Effector CD4-positive, alpha-beta T cell (primary cell): ENCODE measurements at places on chromosomes 4 and X.

DNA sequence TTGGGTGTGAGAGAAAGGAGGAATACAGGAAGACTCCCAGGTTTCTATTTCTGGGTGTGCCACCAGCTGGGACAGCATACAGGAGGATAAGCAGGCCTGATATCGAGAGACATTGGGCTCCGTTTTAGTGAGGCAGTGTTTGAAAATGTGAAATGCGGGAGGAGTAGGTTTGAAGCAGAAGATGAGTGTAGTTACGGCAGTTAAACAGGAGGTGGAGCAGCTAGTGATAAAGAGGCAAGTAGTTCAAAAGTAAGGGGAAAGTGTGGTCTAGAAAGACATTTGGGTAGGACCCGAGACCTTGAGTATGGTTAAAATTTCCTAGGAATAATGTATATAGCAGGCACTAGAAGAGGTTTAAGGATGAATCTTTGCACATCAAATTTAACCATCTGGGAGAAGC is 42.4 kb downstream of the DCUN1D4 start:
- no peak for DNase-seq

- no peak for DNase-seq
Measured at GRCh38 chr4:6362896-6363295, 93.2 kb downstream of the WFS1 start.

DNA sequence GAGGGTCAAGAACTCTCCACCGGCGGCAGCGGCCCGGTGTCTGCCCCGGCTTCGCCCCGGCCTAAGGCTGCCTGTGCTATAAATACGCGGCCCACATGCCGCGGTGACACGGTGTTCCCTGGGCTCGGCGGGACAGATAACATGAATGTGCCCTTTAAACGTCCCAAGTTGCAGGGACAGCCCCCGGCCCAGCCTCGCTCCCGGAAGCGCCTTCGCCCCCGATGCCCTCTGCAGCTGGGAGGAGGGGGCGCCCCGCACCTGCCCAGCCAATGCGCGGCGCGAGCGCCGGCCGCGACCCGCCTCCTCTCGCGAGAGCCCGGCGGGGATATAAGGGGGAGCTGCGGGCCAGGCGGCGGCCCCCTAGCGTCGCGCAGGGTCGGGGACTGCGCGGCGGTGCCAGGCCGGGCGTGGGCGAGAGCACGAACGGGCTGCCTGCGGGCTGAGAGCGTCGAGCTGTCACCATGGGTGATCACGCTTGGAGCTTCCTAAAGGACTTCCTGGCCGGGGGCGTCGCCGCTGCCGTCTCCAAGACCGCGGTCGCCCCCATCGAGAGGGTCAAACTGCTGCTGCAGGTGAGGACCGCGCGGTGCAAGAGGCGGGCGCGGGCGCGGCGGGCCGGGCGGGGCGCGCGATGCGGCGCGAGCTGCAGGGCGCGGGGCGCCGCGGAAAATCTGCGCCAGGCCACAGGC is at the start of gene SLC25A4:
SLC25A4 (plus strand) TSS at position 355 of the 689 bp plus-strand sequence; CDS start at position 462, 107 bp downstream.
- DNase-seq, result peak; percentile 76

GRCh38 chr4:106587558-106587957 is 219.0 kb upstream of the GIMD1 start:
- no peak for DNase-seq

GRCh38 chr4:91116861-91117260 is 989.7 kb downstream of the CCSER1 start:
- DNase-seq, result no peak

- DNase-seq, result no peak
Measured at GRCh38 chr4:20944451-20944850, 244.2 kb downstream of the PACRGL start.

GRCh38 chr4:849478-850175 is 23.7 kb upstream of the CPLX1 start:
- no peak for DNase-seq

DNA sequence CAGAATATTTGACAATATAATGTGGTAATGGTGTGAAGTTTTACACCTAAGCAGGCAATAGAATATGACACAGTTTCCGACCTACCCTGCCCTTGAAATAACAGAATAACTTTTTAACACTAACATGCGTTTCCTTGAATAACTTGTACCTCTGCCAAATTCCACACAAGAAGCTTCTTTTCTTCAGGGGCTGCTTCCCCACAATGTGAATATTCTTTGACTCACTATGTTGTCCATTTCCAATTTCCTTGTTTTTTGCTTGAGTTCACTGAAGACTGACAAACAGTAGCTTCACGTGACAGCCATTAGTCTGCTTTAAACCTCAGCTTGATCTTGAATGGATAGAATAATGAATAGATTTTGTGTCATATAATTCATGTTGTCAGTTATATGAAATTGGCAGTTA is 14.3 kb downstream of the SHROOM3 start:
- no peak for DNase-seq

DNA sequence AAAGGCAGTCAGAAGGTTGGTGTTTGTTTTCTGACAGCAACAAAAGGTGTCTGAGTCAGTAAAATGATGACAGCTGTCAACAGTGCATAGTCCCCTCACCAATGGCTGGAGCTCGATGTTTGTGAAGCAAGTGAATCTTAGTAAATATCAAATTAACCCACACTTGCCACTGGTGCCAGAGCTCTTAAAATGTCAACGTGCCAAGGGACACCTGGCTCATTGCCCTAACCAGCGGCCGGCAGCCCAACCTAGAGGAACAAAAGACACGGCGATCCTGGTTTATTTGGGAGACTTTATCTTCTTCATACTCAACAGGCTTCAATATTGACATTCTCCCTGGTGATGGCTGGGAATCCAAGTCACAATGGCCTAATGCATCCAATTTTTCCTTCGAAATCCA is 143.4 kb downstream of the CPEB2 start:
- no peak for DNase-seq

GRCh38 chr4:163544407-163545038 is 50.0 kb downstream of the TMA16 start:
- DNase-seq, result peak; percentile 50

DNA sequence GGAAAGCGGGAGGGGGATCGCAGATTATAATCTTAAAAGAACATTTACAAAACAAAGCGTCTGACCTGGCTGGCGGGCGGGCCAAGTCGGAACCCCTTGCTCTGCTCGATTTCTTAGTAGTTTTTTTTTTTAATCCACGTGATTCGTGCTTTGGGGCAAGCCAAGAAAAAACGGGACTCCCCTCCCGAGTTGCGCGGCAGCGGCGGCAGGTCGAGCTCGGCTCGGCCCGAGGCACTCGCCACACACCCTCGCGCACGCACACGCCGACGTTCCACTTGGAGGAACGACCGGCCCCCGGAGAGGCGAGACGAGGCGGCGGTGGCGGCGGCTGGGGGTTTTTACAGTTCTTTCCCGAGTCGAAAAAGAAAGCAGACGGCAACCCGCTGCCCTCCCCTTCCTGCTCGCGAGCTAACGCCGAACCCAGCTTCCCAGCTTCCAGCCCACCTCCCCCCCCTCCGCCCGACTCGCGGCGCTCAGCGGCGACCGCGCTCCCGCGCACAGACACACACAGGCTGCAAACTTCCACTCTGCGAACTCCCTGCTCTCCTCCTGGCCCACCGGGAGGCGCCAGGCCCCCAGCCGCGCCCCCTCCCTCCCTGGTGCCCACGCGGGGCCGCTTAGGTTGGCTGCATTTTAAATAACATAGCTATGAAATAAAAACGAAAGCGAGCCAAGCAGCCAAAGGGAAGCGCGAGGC is 1.2 kb downstream of the BCOR start:
- DNase-seq, result peak; percentile 62

DNA sequence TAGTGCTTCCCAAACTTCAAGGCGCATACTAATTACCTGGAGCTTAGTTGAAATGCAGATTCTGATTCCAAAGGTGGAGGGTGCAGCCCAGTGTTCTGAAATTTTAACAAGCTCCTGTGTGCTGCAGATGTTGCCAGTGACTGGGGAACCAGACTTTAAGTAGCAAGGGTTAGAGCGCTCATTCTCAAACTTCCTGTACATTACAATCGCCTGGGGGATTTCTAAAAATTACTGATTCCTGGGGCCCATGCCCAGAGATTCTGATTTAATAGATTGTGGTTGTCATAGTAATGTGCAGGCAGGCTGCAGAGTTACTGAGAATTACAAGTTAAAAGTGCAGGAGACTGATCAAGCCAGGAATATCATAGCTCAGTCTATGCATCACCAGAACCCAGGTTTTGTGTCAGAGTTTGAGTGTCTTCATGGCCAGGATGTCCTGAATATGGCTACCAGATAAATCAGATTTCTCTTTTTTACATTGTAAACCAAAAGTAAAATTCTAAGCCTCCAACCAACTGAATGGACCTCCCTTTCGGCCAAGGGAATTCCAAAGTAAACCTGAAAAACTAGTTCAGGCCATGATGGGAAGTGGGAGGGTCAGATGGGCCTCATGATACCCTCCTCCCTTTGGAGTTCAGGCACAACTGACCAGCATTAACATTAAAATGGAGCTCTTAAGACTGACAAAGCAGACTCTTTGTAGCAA is 121.6 kb downstream of the ATXN3L start:
- DNase-seq, result no peak

DNA sequence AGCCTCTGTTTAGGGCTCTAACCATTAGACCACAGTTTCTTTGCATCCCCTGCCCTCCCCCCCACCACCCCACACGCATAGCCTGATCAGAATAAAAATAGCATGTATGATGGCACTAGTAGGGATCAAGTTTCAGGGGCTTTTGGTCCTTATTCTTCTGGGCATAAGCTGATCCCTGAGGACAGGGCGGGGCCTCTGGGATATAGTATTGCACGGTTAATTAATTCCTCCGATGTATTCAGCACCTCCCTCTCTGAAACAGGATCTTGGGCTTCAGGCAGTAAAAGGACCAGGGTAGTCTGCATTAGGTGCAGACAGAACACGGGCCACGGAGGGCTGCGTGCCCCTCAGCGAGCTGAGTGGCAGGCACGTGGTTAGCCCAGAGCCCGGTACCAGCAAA is 57.1 kb downstream of the ELF4 start:
- DNase-seq, result no peak

- no peak for DNase-seq
Measured at GRCh38 chr4:105607876-105608275, 55.5 kb downstream of the ARHGEF38 start.

DNA sequence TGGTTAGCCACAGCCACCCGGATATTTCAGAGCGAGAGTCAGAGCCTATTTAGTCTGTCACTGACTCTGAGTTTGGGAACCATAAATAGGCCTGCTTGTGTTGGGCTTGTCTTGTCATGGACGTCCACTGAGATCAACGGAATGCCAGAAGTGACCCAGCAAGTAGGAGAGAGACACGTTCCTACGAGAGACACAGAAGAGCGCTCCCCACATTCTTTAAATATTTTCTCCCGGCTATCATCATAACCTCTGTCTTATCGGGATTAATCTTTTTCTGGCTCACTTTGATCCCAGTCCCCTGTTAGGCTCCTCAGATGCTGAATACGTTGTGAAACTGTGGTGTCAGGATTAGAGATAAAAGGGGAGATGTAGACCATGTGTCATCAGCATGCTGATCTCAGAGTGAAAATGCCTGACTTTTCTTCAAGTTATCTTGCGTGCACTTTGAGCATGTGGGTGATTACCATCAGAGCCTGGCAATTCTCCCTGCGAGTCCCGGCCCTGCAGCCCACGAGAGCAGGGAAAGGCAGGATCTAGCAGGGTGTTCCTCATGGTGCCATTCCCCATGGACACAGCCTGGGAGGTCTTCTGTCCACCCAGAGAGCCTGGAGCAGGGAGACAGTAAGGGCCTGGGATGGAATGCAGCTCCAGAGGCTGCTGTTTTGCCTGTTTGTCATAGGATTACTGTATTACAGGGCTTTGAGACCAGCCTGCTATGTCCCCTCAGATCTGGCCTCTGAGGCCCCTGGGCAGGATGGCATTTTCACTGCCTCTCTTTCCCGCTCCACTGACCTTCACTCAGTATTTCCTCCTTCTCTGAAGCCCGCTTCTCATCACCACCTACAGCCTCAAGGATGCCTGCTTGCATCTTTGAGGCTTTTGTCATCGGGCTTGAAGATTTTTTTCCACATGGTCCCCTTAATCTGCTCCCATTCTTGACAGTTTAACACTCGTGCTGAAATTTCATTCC is 2.8 kb upstream of the TENM3 start:
- no peak for DNase-seq

- no peak for DNase-seq
Measured at GRCh38 chr4:181127171-181127570, 1116.0 kb upstream of the TENM3 start.
